ENCODE measurements at places on chromosomes 6 and 20.

DNA sequence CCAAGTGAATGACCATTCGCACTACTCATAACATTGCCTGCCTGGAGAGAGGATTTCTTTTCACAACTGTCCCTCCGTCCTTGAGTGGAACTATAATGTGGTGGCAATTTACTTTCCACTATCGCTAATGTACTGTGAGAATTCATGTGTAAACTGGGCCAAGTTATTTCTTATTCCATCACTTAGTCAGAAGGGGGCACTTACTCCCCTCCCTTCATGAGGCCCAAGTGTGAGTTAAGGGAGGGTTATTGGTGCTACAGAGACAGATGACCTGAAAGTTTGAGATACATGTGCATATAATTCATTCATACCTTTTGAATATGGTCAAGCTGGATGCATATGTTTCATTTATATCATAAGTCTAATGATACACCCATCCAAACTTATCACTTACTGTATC, 65.2 kb upstream of the LOC128125822 start:
- no peak for DNase-seq

GRCh38 chr6:144931172-144932035, 646.3 kb downstream of the UTRN start:
- DNase-seq, result no peak

DNA sequence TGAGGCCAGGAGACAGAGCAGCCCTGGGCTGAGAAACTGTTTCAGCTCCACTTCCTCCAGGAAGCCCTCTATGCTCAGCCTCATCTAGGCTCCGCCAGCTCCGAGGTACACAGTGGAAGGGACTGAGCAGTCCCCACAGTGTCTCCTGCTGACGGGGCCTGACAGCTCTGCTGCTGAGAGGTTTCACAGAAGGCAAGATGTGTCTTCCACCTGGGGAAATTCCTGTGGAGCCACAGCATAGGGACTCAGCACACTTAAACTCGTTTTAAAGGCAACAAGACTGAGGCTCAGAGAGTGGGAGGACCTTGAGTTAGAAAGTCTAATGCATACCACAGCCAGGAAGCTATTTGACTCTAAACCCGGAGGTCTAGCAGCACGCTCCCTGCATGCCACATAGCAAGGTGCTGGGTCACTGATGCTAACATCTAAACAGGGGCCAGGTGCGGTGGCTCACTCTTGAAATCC, 6.8 kb downstream of the ADA start:
- DNase-seq, result no peak

DNA sequence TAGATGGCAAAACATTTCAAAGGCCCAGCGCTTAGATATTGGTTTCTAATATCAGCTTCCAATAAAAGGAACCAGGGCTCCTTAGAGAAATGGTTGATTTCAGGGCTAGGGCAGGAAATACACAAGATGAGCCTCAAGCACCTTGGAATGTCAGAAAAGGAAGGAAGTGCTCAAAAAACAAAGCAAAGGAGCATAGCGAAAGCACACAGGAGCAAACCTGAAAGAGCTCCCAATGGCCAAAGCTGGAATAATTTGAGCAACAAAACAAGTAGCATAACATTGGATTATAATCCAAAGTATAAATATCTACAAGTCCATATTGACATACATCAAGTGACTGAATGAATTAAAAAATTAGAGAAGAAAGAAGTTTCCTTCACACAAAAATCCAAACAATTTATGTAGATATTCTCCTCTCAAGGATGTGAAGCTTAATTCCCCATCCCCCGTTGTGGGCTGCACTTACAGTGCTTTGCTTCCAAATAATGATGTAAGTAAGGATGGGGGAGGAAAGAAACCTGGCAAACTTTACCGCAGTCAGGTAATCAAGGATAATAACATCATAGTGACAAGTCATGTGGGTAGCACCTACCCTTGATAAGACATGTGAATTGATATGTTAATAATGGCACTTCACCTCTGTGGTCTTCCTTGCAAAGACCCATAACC, 132.9 kb upstream of the DST start:
- DNase-seq, result no peak

GRCh38 chr20:12984069-12984765, 24.6 kb upstream of the SPTLC3 start:
- no peak for DNase-seq

DNA sequence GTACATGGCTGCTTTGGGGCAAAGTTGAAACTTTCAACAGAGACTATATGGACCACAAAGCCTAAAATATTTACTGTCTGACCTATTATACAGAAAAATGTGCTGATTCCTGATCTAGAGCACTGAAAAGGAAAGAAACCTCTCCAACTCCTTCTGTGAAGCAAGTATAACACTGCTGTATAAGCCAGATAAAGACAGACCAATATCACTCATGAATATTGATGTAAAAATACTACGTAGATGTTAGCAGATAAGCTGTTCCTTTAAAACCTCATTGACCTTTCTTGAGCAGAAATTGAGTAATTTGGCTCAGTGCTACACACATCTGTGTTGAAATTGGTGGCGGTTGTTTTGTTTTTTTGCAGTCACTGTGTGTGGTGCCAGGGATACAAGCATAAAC, 69.9 kb upstream of the HDAC2 start:
- DNase-seq, result no peak

DNA sequence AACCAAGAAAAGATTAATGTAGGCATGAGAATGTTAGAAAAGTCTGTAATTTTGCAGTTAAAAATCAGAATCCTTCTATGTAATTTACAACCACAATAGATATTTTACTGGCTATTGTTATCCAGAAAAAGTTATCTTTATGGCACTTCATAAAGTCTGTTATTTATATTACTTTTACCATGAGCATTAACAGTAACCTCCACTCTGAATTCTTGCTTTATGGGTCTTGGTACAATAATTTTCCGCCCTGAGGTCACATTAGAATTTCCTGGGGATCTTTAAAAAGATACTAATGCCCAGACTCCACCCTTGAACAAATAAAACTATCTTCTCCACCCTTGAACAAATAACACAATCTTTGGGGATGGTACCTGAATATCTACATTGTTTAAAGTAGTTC, 9.6 kb downstream of the RSPO3 start:
- DNase-seq, result no peak

DNA sequence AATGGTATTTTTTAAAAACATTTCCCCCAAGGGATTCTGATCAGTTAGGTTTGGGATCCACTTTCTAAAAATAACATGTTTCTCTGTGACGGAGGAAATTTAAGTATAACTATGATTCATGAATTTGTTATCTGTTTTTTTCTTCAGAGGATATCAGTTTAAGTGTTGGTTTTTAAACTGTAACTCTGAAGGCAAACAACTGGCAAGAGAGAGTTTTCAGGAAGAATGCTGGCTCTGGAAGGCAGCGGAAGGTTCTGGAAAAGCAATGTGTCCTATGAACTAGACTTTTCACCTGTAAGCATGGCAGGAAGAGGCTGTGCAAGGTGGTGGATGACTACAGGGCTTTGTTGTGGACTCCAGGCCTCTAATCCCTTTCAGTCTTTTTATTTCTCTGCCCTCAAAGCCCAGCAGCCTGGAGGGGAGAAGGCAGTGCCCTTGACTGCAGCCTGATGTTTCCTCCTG, 153.1 kb downstream of the GMPR start:
- no peak for DNase-seq

- no peak for DNase-seq
Measured at GRCh38 chr20:37697314-37697713, 3.5 kb downstream of the CTNNBL1 start.

DNA sequence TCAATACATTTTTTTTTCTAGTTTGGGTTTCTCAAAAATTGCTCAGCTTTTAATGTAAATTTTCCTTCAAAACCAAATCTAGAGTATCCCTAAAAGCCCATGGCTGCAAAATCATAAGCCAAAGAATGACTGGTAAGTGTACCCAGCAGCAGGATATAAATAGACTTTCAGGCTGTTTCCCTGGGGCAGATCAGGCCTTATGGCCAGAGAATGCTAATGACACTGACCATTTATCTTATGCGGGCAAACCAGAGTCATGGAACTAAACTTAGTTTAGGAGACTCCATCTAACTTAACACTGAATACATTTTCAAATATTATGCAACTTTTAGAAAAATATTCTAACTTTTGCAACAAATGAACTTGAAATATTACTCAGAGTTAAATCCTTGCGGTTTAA, 7.4 kb downstream of the OSER1 start:
- DNase-seq, result no peak

- no peak for DNase-seq
Measured at GRCh38 chr6:131897621-131898020, 53.6 kb downstream of the CCN2 start.

- no peak for DNase-seq
Measured at GRCh38 chr6:136921936-136922684, at the start of gene SLC35D3. SLC35D3 (plus strand) TSS chr6:136922301; CDS start chr6:136922429, 128 bp downstream.

DNA sequence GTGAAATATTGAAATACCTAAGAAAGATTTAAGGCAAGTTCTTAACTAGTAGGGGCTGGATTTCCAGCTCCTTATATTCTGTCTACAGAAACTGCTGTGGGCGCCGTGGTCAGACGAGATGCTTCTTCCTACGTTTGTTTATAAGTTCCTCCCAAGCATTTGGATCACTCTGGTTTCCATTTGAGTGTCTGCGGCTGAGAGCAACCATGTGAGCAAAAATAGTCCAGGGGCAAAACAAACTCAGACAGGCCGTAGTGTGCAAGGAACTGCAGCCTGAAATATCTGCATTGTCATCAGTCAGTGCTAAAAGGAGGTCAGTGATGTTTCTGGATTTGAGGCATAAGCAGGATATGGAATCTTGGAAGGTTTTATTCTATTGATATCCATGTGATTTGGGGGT, 485.9 kb upstream of the JAG1 start:
- DNase-seq, result no peak

DNA sequence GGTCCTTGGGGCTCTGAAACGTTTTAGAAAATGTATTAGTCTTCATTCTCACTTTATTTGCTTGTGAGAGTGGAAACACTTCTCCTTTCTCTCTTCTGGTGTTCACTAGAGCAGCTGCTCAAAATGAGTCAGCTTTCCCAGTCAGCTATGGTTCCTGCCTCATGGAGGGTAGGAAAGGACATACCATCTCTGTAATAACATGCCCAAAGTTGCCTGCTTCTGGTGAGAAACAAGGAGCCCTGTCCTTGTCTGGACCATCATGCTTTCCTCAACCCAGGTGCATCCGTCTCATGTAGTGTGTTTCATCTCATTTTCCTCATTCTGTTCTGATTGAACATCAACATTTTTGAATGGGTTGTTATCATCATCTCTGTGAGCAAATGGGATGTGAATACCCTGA, 17.1 kb upstream of the TINAG start:
- DNase-seq, result no peak

- no peak for DNase-seq
Measured at GRCh38 chr6:3899970-3900439, 50.8 kb downstream of the FAM50B start.

- no peak for DNase-seq
Measured at GRCh38 chr6:71509191-71510005, 220.8 kb downstream of the OGFRL1 start.

DNA sequence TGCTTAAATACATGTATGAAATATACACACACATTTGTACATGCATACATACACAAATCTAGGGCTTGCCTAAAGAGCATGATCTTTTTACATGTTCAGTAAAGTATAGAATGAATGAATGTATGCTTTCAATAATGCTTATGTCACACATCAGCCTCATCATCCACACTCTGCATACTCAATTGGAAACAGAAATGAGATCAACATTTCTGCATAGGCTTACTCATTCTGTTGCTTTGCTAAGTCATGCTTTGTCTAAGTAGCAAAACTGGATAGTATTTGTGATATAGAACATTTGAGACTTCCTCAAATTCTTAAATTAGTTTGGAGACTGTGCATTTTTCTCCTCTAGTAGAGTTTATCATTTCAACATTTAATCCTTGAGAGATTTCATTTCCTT, 343.3 kb downstream of the ADGRB3 start:
- DNase-seq, result no peak

- no peak for DNase-seq
Measured at GRCh38 chr6:131890091-131890490, 61.1 kb downstream of the CCN2 start.

GRCh38 chr6:15435468-15435867, 189.6 kb downstream of the JARID2 start:
- no peak for DNase-seq

DNA sequence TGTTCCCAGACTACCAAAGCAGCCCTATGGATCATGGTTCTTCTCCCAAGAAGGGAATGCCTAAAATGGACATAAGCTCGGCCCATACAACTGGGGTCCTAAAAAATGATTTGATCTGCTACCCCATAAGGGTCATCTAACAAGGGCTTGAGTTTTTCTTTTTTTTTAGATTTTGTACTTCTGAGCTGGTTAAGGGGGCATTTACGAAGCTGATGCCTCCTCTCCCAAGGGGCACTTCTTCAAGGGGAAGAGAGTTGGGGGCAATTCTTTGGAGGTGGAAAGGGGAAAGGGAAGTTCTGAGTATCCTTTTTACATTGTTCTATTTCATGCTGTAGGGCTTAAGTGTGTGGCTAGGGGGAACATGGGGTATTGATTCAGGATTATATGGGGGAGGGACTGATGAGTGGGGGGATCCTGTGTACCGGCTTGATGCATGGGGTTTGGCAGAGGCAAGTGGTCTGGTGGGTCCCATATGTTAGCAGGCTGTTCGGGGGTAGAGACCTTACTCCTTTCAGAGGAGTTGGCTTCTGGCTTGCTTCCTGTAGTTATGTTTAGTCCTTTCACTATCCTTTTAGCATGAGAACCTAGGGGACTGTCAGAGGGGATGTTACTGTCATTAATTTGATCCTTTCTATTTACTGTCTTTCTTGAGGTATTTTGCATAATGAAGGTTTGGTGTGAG, 8.1 kb upstream of the ZNFX1 start:
- DNase-seq, result no peak

DNA sequence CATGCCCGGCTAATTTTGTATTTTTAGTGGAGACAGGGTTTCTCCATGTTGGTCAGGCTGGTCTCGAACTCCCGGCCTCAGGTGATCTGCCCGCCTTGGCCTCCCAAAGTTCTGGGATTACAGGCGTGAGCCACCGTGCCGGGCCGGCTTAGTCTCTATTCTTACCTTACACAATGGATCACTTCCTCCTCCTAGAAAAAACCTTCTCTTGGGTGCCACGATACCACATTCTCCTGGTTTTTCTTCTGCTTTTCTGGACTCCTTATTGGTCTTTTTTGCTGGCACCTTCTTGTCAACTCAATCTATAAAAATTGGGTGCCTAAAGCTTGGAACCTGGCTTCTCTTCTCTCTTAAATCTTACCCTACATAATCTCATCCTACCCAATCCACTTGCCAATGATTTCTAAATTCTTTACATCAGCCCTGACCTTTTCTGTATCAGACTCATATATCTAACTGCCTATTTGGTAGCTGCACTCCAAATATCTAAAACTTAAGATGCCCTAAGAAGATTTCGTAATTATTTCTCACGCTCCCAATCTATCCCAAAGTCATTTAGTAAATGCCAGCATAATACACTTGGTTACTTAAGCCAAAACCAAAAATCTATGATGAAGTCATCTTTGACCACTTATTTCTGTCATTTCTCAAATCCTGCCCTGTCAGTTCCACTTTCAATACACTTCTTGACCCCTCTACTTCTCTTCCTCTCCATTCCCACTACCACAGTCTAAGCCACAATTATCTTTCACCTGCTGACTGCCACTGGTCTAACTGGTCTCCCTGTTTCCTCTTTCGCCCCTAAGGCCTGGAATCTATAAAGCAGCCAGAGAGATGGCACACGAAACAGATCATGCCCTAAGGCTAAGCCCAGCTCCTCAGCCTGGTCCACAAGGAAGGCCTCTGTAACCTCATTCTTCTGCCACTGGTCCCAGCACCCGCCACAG, 43.2 kb downstream of the ELMO2 start:
- no peak for DNase-seq

- DNase-seq, result no peak
Measured at GRCh38 chr6:110882274-110882619, 7.7 kb downstream of the AMD1 start.

GRCh38 chr20:25238319-25239037, 9.4 kb upstream of the PYGB start:
- DNase-seq, result no peak

- DNase-seq, result no peak
Measured at GRCh38 chr6:161906571-161906970, 632.7 kb upstream of the AGPAT4 start.
